Lower lobe of right lung (tissue), 2 donors: ENCODE measurements at places on chromosomes 6 and 20. TPM values are rescaled to one million over a fixed set of nuclear protein-coding genes. Genes with fewer than 3 reads are reported as not detected.

- H3K4me1 ChIP-seq = peaks cover 22% of the 10 kb centered on the region
- H3K36me3 ChIP-seq = no peaks in the 10 kb centered on the region
- H3K4me3 ChIP-seq = peak overlapping the region; percentile 56
- H3K27ac ChIP-seq = no peak overlapping the region
- H3K27me3 ChIP-seq = peaks cover 35% of the 10 kb centered on the region
These were observed 1.1 kb upstream of the BEND6 start for GRCh38 chr6:56953597-56954402.

GRCh38 chr6:49546331-49546730, 4.1 kb upstream of the C6orf141 start:
- peaks cover 11% of the 10 kb centered on the region for H3K27me3 ChIP-seq
- H3K27ac ChIP-seq = no peak overlapping the region
- peaks cover 11% of the 10 kb centered on the region for H3K4me1 ChIP-seq

- no peaks in the 10 kb centered on the region for H3K36me3 ChIP-seq
- no peak for DNase-seq
- peaks cover 53% of the 10 kb centered on the region for H3K4me1 ChIP-seq
These were observed 36.9 kb upstream of the SLCO4A1 start for GRCh38 chr20:62605236-62605943.

GRCh38 chr6:13931797-13932402, 7.1 kb downstream of the RNF182 start:
- no peak for DNase-seq
- peaks cover 25% of the 10 kb centered on the region for H3K27me3 ChIP-seq
- H3K4me3 ChIP-seq = no peak overlapping the region
- H3K36me3 ChIP-seq = no peaks in the 10 kb centered on the region
- no peaks in the 10 kb centered on the region for H3K4me1 ChIP-seq

GRCh38 chr6:133809406-133809805, 79.5 kb upstream of the TCF21 start:
- H3K4me3 ChIP-seq = no peak overlapping the region
- no peaks in the 10 kb centered on the region for H3K36me3 ChIP-seq
- no peak overlapping the region for H3K27ac ChIP-seq
- no peak for DNase-seq
- H3K4me1 ChIP-seq = no peaks in the 10 kb centered on the region

GRCh38 chr6:75333676-75334200, 49.1 kb upstream of the TMEM30A start:
- no peaks in the 10 kb centered on the region for H3K36me3 ChIP-seq
- DNase-seq = no peak
- H3K4me1 ChIP-seq = peaks cover 12% of the 10 kb centered on the region
- no peak overlapping the region for H3K4me3 ChIP-seq

DNA sequence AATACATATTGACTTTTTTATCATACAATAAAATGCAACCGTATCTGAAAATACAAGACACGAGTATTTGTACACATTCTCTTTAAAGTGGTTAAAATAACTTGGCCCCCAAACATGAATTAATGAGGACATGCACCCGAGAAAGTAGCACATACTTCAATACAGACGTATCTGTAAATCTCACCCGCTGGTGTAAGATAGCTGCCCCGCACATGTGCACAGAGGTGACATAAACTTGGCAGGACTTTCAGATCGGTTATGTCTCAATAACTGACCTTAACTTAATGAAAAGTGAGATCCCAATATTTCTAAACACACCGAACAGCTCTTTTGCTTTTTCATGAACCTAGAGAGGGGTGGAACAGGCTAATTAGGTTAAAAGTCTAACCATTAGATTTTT, 91.5 kb upstream of the RPS6KA2 start:
- H3K36me3 ChIP-seq = no peaks in the 10 kb centered on the region
- no peak overlapping the region for H3K27ac ChIP-seq
- no peaks in the 10 kb centered on the region for H3K27me3 ChIP-seq
- no peak for DNase-seq
- no peaks in the 10 kb centered on the region for H3K4me1 ChIP-seq

DNA sequence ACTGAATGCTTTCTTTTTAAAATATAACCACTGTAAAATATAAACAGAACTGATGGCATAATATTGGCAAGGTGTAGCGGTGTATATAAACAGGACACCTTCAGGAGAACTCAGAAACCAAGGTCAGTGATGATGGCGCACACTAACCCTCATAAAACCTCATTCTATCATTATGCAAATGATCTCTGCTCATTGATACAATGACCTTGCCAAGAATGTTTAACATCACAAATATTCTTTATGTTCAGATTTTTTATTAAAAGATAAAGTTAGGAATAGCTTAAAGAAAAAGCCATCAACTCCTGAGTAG, 48.6 kb upstream of the DST start:
- H3K27me3 ChIP-seq = no peaks in the 10 kb centered on the region
- H3K4me1 ChIP-seq = peaks cover 14% of the 10 kb centered on the region
- peak overlapping the region; percentile 42 for H3K4me3 ChIP-seq
- H3K27ac ChIP-seq = peak overlapping the region; percentile 76
- DNase-seq = no peak

The FAM120B gene
- 29.0 TPM for total RNA-seq

The KHDC1 gene
- 1.7 TPM for total RNA-seq

The TTPAL gene
- 9.6 TPM for total RNA-seq

The TMEM242 gene
- 10.9 TPM for total RNA-seq
